ENCODE measurements at places on chromosomes 1 and 21. TPM values are rescaled to one million over a fixed set of nuclear protein-coding genes. Genes with fewer than 3 reads are reported as not detected.

DNA sequence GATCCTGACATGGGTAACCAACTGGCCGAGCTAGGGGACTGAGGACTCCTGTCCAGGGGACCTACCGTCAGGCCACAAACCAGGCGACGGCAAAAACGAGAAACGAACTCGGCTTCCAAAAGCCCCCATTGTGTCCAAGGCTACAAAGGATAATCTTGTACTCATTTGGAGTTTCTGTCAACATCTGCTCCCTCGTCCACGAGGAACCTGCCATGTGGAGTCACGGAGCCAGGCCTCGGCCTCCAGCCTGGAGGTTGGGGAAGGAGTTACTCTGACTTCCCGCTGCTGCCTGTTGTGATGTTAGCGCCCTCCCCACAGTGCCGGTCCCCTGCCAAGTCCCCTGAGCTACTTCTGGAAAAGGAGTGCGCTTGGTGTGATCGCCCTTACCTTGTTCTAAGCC lies 7.3 kb downstream of the KRTAP10-1 start:
- no peak for DNase-seq

- DNase-seq, result no peak
Observed at GRCh38 chr1:42086146-42086545, 67.1 kb upstream of the GUCA2B start.

DNA sequence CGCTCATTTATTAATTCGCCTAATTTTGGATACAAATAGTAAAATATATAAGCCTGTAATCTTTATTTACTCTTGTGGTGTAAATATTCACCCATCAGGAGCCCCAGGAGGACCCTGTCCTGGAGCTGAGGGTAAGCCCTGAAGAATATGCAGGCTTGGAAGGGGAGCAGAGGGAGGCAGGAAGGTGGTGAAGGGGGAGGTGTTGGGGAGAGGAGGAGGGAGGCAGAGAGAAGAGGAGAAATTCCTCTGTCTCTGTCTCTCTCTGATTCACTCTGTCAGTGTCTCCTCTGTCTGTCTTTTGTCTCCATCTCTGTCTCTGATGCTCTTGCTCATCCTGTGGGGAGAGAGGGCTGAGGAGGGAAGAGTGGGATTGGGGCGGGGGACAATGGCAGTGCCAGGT lies 2.8 kb upstream of the C4BPB start:
- DNase-seq, result no peak

Gene NFIA
- polyA plus RNA-seq, result 32.9 TPM

GRCh38 chr1:48214820-48215219 lies 7.7 kb upstream of the SLC5A9 start:
- DNase-seq, result peak; percentile 12

DNA sequence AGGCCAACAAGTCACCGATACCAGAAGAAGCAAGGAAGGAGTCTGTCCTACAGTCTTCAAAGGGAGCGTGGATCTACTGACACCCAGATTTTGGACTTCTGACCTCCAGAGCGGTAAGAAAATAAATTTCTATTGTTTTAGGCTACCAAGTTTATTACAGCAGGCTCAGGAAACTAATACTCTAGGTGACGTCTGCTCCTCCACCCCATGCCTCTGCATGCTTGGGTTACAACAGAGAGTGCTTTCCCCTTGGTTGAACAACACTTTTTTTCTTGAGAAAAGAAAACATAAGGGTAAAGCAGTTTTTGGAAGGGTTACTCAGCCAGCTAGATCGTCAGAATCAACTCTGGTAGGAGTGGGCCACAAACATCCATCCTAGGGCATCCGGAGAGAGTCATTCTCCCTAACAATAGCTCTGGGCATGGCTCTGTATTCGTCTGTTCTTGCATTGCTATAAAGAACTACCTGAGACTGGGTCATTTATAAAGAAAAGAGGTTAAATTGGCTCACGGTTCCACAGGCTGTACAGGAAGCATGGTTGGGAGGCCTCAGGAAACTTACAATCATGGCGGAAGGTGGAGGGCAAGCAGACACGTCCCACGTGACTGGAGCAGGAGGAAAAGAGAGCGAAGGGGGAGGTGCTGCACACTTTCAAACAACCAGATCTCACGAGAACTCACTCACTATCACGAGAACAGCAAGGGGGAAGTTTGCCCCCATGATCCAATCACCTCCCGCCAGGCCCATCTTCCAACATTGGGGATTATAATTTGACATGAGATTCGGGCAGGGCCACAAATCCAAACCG lies 22.2 kb upstream of the DNAJC11 start:
- DNase-seq, result no peak
